ENCODE measurements at places on chromosomes 3 and 15.

GRCh38 chr3:59473636-59474035, 423.8 kb upstream of the CFAP20DC start:
- no peak for DNase-seq

- DNase-seq: no peak
These were observed 17.9 kb upstream of the CNOT10 start for GRCh38 chr3:32667072-32667582.

- no peak for DNase-seq
These were observed 283.8 kb upstream of the RGMA start for GRCh38 chr15:93372865-93373223.

DNA sequence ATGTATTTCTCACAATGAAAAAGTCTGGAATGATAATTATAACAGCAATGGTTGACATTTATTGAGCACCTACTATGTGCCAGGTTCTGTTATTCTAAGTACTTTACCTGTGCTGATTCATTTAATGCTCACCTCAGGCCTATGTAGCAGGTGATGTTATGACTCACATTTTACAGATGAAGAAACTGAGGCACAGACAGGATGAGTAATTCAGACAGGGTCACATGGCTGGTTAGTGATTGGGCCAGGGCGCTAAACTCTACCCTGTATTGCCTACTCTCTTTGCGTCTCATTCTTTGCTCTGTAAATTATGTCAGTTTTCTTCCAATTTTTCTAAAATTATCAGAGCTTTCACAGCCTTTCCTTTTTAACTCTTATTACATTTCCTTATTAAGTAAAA, 98.3 kb downstream of the PIK3R4 start:
- DNase-seq: no peak

GRCh38 chr3:159080821-159081220, 279.0 kb downstream of the MFSD1 start:
- no peak for DNase-seq

GRCh38 chr3:7385635-7386034, 524.7 kb downstream of the GRM7 start:
- no peak for DNase-seq

DNA sequence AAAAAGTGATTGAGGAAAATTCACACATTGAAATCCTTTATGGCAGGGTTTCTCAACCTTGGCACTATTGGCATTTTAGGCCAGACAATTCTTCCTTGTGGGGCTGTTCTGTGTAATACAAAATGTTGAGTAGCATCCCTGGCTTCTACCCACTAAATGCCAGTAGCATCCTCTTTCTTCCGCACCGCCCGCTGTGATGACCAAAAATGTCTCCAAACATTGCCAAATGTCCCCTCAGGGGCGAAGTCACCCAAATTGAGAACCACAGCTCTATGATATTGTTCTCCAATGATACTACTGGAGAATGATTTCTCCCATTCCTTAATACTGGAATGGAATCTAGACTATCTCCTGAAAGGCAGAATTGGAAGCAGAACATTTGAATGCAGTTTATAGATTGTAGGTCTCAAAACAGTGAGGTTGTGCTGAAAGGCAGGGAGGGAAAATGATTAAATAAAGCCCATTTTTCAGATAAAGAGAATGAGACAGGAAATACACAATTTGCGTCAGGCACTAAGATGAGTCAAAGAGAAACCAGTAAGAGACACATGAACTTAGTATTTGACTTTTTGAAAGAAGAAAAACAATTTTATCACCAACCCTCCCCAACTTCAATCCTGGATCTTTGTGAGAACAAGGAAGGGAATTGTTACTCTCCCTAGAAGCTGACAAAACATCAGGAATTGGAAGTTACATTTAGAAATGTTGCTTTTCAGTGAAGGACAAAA, 101.6 kb upstream of the TNIK start:
- DNase-seq: no peak

Data from stimulated activated CD4-positive, alpha-beta T cell treated with anti-CD3 and anti-CD28 coated beads, Interleukin-12 subunit alpha, Interleukin-12 subunit beta, amount 100 ng/mL, for 48 hours (primary cell).